Tibial nerve (tissue), 4 donors: ENCODE measurements at places on chromosomes 13 and 19.

- peaks cover 1% of the 10 kb centered on the region for H3K36me3 ChIP-seq
- H3K27me3 ChIP-seq, result no peaks in the 10 kb centered on the region
Measured at GRCh38 chr13:51804295-51805172, 571 bp upstream of the DHRS12 start.

DNA sequence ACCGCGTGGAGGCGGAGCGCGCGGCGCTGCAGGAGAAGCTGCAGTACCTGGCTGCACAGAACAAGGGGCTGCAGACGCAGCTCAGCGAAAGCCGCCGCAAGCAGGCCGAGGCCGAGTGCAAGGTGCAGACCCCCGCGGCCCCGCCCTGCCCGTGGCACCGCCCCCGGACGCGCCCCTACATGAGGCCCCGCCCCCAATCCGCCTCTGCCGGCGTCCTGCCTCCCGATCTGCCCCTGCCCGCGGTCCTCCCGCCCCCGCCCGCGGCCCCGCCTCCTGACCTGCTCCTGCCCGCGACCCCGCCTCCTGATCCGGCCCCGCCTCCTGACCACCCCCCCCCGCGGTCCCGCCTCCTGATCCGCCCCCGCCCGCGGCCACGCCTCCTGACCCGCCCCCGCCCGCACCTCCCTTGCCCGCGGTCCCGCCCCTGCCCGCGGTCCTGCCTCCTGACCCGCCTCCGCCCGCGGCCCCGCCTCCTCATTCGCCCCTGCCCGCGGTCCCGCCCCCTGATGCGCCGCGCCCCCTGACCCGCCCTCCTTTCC lies 11.7 kb downstream of the PRR36 start:
- peaks cover 8% of the 10 kb centered on the region for H3K4me1 ChIP-seq
- no peaks in the 10 kb centered on the region for H3K36me3 ChIP-seq
- no peak overlapping the region for H3K4me3 ChIP-seq
- DNase-seq, result no peak
- no peak overlapping the region for H3K27ac ChIP-seq

DNA sequence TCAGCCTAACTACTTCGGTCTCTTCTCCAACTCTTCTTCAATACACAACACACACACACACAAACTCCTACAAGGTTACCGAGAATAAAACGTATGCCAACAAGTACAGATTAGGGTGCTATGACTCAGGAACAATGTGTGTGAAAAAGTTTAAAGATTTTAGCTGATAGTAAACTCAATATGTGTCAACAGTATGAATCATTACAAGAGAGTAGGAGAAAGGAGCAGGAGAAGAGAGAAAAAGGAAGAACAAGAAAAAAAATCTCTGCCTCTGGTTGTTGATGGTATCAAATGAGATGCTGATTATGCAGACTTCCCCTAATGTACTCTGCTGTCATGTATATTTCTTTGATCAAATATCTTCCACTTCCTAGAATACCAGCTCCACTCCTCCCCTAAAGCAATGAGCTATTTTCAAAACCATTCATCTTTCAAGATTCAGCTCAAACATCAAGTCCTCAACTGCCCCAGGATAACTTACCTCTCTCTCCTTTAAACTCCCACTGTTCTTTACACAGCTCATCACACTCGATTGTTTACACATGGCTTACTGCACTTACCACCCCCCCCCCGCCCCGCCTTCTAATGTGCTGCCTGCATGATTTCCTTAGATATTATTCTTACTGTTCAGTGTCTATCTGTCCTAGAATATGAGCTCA lies 95.6 kb downstream of the FAM216B start:
- H3K27me3 ChIP-seq, result no peaks in the 10 kb centered on the region
- no peak overlapping the region for H3K4me3 ChIP-seq
- DNase-seq, result no peak
- H3K36me3 ChIP-seq, result no peaks in the 10 kb centered on the region

GRCh38 chr13:105679838-105680237 lies 855.6 kb downstream of the EFNB2 start:
- H3K4me3 ChIP-seq, result no peak overlapping the region
- H3K27ac ChIP-seq, result no peak overlapping the region
- H3K27me3 ChIP-seq, result no peaks in the 10 kb centered on the region

DNA sequence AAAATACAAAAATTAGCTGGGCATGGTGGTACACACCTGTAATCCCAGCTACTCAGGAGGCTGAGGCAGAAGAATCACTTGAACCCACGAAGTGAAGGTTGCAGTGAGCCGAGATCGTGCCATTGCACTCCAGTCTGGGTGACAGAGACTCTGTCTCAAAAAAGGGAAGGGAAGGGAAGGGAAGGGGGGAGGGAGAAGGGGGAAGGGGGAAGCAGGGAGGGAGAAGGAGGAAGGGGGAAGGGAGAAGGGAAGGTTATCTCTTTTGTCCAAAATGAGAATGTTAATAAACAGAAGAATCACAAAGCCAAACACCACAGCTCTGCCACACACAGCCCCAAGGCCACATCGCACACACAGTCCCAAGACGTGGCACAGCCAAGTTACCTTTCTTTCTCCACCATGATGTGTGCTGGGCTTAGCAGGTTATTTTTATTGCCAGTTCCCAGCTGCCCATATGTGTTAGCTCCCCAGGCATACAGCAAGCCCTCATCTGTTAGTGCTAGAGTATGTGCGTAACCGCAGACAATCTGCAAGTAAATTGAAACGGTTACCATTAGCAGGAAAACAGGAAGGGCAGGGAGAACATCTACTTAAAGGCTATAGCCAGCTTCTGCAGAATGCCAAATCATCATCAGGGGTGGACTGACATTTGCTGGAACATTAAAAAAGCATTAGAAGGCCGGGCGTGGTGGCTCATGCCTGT lies 34.3 kb downstream of the RCBTB1 start:
- no peak for DNase-seq
- no peaks in the 10 kb centered on the region for H3K36me3 ChIP-seq
- no peaks in the 10 kb centered on the region for H3K4me1 ChIP-seq
- no peak overlapping the region for H3K27ac ChIP-seq
- H3K27me3 ChIP-seq, result no peaks in the 10 kb centered on the region

GRCh38 chr19:10332158-10332964 lies 968 bp downstream of the RAVER1 start:
- DNase-seq, result no peak
- H3K27me3 ChIP-seq, result no peaks in the 10 kb centered on the region
- H3K36me3 ChIP-seq, result peaks cover 36% of the 10 kb centered on the region
- peaks cover 11% of the 10 kb centered on the region for H3K4me1 ChIP-seq
- peak overlapping the region; percentile 99 for H3K27ac ChIP-seq

GRCh38 chr19:54063350-54064116 lies at the start of gene VSTM1:
Gene VSTM1 (minus strand): TSS chr19:54063897. CDS start chr19:54063777, 120 bp downstream.
- no peaks in the 10 kb centered on the region for H3K4me1 ChIP-seq
- H3K27me3 ChIP-seq, result no peaks in the 10 kb centered on the region
- H3K36me3 ChIP-seq, result no peaks in the 10 kb centered on the region
- DNase-seq, result no peak
- H3K4me3 ChIP-seq, result no peak within 1 kb of the TSS

- no peak overlapping the region for H3K27ac ChIP-seq
- H3K4me1 ChIP-seq, result no peaks in the 10 kb centered on the region
- no peaks in the 10 kb centered on the region for H3K27me3 ChIP-seq
- no peak for DNase-seq
- no peak overlapping the region for H3K4me3 ChIP-seq
- no peaks in the 10 kb centered on the region for H3K36me3 ChIP-seq
Measured at GRCh38 chr13:26606631-26607030, 49.1 kb downstream of the WASF3 start.

GRCh38 chr13:101121608-101122007 lies 294.7 kb downstream of the NALCN start:
- no peak overlapping the region for H3K4me3 ChIP-seq
- H3K27me3 ChIP-seq, result no peaks in the 10 kb centered on the region
- no peak overlapping the region for H3K27ac ChIP-seq
- no peaks in the 10 kb centered on the region for H3K36me3 ChIP-seq
